ENCODE measurements at places on chromosomes 4 and X.

- no peak for DNase-seq
These were observed 67.5 kb downstream of the TBL1X start for GRCh38 chrX:9532349-9532748.

DNA sequence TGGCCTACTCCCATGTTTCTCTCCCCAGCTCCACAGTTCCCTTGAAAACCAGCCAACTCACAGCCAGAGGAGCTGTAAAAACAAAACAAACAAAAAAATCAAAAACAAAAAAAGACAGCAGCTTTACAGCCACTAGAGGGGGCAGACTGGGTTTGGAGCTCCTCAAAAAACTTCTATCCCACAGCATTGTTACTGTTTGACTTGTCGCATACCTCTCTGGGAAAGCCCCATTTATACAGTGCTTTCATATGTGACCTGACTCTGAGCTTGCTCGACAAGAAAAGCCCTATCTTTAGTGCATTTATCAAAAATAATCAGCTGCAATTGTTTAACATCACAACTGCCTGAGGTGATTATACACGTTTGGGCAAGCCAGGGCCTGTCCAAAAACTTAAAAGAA, 21.6 kb downstream of the TSPAN6 start:
- peak; percentile 20 for DNase-seq

- DNase-seq = no peak
These were observed 6.1 kb downstream of the DSPP start for GRCh38 chr4:87614292-87614890.

DNA sequence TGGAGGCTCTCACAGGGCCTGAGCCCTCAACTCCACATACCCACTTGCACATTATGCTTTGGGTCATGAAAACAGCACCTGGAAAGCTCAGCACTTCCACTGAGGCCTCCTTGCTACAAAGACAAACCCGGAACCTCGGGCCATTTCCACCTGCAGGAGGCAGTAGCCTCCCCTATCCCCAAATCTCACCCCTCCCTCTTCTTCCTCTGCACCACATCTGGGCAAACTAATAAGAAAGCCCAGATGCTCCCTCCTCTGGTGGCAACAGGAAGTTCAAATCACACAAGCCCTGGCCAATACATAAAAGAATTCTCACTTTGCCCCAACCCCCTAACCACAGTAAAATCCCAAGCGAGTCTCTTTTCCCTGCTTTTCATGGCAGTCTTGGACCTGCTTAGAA, 136.4 kb downstream of the MAPK10 start:
- DNase-seq = no peak

GRCh38 chr4:149555799-149556198, 259.8 kb downstream of the IQCM start:
- no peak for DNase-seq

DNA sequence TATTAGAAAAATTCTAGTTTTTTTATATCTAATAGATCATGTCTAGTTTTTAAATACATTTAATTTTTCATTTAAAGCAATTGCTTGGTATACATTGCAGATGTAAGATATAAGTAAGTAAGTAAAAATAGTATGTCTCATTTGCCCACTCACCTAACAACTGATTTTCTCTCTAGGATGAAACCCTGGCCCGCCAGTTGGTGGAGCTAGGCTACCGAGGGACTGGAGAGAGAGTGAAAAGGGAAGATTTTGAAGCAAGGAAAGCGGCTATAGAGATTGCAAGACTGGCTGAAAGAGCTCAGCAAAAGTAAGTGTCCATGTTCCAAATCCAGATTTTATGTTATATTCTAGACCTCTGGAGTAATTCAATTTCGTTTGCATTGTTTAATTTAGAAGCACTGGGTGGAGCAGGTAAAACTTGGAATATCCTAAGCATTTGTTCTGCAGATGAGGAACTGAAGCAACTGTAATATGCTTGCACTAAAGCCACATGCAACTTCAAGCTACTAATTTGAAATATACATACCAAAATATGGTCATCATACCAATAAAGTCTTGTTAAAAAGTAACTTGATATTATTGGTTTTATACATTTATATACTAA, 27.1 kb downstream of the CFAP299 start:
- DNase-seq = peak; percentile 13

- no peak for DNase-seq
These were observed 4.2 kb upstream of the AKAP17A start for GRCh38 chrX:1587161-1587560.

DNA sequence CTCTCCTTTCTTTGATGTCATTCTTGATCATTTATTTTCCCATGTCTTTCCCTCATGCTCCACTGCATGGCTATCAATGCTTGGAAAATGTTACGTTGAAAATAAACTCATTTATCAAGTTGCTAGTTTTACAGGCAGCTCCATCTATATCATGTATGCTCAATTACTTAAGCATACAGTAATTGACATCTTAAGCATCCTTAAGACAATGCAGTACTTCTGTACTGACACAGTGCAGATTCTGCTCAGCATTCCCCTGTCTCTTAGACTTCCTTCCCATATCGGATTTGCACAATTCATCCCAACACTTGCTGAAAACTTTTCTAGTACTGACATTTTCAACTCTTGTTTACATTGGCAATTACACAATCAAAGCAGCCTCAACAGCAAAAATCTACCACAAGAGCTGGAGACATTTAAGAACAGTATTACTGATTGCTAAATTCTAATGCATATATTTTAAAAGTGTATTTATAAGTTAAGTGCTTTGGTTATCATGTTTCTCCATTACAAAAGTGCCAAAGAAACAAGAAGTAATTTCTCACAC, 165.6 kb downstream of the ATP10D start:
- peak; percentile 8 for DNase-seq

GRCh38 chrX:17944833-17945497, 83.9 kb upstream of the RAI2 start:
- no peak for DNase-seq
